Central memory CD8-positive, alpha-beta T cell (primary cell): ENCODE measurements at places on chromosomes 1 and 21.

DNA sequence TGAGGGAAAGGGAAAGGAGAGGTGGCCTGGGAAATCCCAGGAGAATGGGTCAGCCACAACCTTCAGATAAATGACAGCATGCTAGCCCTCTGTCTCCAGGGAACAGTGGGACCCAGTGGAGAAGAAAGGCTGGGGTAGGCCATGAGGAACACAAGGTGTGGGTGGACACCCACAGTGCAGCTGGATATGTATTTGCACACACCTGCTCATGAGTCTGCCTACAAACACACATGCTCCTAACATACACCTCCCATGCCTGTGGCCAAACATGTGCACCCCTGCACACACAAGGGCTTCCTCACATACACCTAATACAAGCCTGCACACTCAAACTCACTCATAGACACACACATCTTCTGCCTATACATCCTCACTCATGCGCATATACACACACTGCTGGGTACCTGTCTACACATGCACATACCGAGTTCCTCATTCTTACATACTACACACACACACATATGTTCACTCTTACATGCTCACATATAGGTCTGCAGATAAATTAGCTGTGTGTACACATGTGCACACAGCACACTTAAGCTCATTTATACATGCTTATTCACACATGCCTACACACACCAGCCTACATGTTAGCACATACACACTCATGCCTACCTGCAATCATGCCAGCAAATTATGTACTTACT is 3.6 kb downstream of the C1orf216 start:
- H3K27me3 ChIP-seq: no peaks in the 10 kb centered on the region
- H3K27ac ChIP-seq: no peak overlapping the region
- DNase-seq: no peak
- H3K4me3 ChIP-seq: peak overlapping the region; percentile 57

GRCh38 chr1:95542936-95543335 is 308.9 kb downstream of the RWDD3 start:
- H3K27ac ChIP-seq: no peak overlapping the region
- H3K27me3 ChIP-seq: no peaks in the 10 kb centered on the region
- DNase-seq: no peak
- H3K36me3 ChIP-seq: no peaks in the 10 kb centered on the region
- no peak overlapping the region for H3K4me3 ChIP-seq
- H3K4me1 ChIP-seq: no peaks in the 10 kb centered on the region

DNA sequence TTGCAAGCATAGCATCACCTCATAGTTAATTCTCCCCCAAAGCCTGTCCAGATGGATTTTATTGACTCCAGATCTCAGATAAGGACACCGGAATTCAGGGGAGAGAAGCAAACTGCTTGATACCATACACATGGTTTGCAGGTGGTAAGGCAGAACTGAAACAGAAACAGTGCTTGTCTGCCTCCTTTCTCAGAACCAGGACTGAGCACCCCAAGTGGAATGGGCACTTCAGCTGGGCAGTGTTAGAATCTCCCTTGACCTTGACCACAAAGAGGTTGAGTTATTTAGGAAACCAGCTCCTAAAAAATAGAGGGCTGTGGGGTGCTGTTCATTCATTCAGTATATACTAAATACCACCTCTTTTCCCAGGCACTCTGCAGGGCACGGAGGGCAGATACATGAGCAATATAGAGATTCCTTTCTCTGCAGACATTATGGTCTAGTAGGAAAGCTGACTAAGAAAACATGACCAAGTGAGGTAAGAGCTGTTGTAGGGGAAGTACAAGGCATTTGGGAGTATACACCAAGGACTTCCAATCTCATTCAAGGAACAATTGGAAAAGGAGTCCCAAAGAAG is 185.2 kb downstream of the C1orf94 start:
- H3K4me3 ChIP-seq: no peak overlapping the region
- no peaks in the 10 kb centered on the region for H3K4me1 ChIP-seq
- peaks cover 66% of the 10 kb centered on the region for H3K27me3 ChIP-seq
- H3K27ac ChIP-seq: no peak overlapping the region
- H3K36me3 ChIP-seq: no peaks in the 10 kb centered on the region

DNA sequence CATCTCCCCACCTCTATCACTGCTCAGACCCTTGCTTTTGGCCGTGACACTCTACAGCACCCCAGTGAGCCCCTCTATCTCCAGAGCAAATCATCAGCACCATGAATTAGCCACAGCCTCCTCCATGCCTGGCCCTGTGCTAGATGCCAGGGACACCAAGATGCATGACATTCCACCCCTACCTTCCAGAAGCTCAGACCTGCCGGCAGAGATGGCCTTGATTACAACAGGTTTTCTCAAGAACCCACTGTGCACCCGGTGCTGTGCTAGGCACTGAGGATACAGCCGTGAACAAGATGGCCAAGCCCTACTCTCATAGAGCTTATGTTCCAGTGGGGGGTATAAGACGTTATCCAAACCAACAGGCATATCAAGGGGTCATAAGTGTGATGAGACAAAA is 30.6 kb downstream of the CDK18 start:
- peaks cover 1% of the 10 kb centered on the region for H3K36me3 ChIP-seq
- peaks cover 38% of the 10 kb centered on the region for H3K27me3 ChIP-seq
- H3K4me1 ChIP-seq: peaks cover 9% of the 10 kb centered on the region

DNA sequence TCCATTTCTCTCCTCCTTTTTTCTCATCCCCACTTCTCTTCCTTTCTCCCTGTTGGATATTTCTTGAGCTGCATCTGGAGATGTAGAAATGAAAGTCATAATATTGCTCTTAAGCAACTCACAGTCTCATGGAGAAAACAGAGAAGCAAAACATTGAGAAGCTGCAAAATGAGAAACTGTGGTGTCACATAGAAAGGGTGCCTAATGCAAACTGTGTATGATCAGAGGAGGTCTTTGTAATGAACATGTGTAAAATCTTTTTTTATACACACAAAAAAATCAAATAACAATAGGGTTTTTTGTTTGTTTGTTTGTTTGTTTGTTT is 11.8 kb upstream of the SLAMF7 start:
- no peak for DNase-seq
- no peaks in the 10 kb centered on the region for H3K27me3 ChIP-seq
- no peak overlapping the region for H3K27ac ChIP-seq
- peaks cover 22% of the 10 kb centered on the region for H3K4me1 ChIP-seq

DNA sequence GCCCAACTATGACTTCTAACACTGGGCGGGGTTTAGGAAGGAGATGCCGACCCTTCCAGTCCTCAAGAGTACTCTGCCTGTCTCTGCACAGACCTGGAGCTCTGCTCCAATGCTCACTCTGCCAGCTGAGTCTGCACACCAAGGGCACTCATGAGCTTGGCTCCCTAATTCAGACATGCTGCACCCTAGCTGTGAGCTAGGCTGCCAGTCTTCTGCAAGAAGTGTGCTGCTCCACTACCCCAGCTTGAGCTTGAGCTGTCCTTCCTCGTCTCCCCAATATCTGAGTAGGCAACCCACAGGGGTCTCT is 13.2 kb downstream of the TP53BP2 start:
- DNase-seq: no peak
- peak overlapping the region; percentile 53 for H3K4me3 ChIP-seq
- peak overlapping the region; percentile 75 for H3K27ac ChIP-seq
- peaks cover 2% of the 10 kb centered on the region for H3K36me3 ChIP-seq
- no peaks in the 10 kb centered on the region for H3K27me3 ChIP-seq
